ENCODE measurements at places on chromosomes 6 and 20.
A peak's percentile ranks its signal among the peaks of the same experiment; 100 is the strongest.

DNA sequence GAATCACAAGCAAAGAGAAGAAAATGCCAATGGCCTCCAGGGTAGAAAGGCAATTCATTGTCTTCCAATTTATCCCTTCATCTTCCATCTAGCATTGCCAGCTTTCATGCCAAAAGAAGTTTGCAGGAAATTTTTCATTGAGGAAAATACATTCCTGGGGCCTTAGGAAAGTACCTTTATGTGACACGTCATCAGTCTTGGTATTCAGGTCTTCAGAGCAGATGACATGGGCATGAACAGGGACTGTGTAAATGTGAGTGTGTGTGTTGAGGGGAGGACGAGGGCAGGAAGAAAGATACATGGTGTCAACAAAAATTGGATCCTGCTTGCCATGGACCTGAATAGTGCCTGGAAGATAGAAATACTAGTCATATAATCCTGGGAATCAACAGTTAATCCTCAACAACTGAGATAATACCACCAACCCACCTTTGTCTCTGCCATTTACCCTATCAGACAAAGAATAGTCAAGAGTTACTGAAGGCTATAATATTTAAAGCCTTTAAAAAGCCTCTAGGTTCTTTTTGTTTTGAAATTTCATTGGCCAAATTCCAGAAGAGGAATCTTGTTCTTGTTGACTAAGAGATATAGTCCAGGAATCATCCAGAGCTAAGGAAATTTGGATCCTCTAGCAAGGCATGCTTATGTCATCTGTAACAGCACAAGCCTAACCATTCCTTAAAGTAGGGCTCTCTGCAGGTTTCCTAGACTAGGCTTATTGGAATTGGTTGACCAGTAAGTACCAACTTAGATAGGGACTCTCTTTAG lies 405.8 kb upstream of the SASH1 start:
- H3K27me3 ChIP-seq: no peaks in the 10 kb centered on the region
- no peaks in the 10 kb centered on the region for H3K36me3 ChIP-seq
- no peak overlapping the region for H3K4me3 ChIP-seq
- H3K4me1 ChIP-seq: no peaks in the 10 kb centered on the region

DNA sequence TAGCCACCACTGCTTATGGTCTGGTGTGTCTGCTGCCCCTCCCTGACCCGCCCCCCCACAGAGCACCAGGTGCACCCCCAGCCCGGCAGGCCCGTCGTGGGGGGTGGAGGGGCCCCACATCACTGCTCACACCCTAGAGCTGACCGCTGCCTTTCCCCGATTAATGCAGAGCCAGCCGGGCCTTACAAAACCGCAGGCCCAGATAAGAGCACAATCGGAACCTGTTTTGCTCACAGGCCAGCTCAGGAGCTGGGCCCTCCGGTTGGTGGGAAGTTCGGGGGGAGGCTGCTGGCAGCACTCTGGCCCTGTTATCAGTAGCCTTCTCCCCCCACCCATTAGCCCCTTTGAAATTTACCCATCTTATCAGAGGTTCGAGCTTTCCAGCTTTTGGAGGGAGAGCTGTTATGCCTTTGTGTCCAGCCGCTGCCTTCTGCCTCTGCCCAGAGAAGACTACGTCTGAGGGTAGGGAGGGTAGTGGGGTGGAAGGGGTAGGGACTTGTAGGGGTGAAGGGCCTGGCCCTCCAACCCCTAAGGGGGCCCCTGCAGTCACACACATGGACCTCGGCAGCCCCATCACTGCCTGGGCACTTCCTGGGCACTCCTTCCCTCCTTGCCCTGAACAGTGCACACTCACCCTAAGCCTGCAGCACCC lies 6.9 kb upstream of the SPDEF start:
- H3K27me3 ChIP-seq: no peaks in the 10 kb centered on the region
- H3K27ac ChIP-seq: no peak overlapping the region
- no peak overlapping the region for H3K4me3 ChIP-seq
- no peaks in the 10 kb centered on the region for H3K36me3 ChIP-seq

DNA sequence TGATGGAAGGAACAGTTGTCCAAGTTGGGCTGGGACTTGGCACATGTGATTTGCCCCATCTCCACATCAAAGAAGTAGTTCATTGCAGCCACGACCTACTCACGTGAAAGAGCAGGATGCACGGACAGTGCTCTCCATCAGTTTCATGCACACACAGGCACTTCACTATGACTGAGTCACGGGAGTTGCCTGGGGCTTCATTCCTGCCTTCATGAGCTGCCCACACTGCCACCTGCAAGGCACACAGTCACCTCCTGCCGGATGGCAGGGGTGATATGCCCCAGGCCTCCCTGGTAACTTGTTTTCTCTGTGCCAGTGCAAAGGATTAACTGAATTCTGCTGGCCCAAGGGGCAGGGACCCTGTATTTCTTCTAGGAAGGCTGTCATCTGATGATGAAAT lies 22.8 kb downstream of the CST5 start:
- H3K27me3 ChIP-seq: no peaks in the 10 kb centered on the region
- no peak overlapping the region for H3K4me3 ChIP-seq
- no peak overlapping the region for H3K27ac ChIP-seq
- DNase-seq: no peak
- no peaks in the 10 kb centered on the region for H3K4me1 ChIP-seq
- H3K36me3 ChIP-seq: no peaks in the 10 kb centered on the region

GRCh38 chr20:1214838-1215261 lies 11.0 kb upstream of the RAD21L1 start:
- H3K36me3 ChIP-seq: no peaks in the 10 kb centered on the region
- no peak overlapping the region for H3K4me3 ChIP-seq
- peaks cover 3% of the 10 kb centered on the region for H3K27me3 ChIP-seq

- no peak for DNase-seq
- no peaks in the 10 kb centered on the region for H3K4me1 ChIP-seq
- H3K27ac ChIP-seq: no peak overlapping the region
Measured at GRCh38 chr20:38612751-38613515, 11.3 kb downstream of the ARHGAP40 start.

DNA sequence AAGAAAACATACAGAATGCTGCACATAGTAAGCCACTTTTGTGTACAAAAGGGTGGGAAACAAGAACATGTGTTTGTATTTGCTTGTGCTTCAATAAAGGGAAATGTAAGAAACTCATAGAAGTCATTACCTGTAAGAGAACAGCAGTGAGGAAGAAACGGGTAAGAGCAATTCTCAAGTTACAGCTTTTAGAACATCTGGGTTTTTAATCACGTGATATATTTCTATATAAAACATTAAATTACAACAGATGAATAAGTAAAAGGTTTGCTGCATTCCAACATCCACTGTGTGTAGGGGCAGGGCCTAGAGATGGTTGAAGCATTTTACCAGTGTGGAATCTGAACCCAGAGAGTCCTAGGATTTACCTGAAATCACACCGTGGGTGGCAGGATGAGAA lies 36.6 kb upstream of the FAM50B start:
- no peak overlapping the region for H3K27ac ChIP-seq
- H3K4me3 ChIP-seq: no peak overlapping the region
- H3K27me3 ChIP-seq: no peaks in the 10 kb centered on the region
- H3K4me1 ChIP-seq: peaks cover 12% of the 10 kb centered on the region

DNA sequence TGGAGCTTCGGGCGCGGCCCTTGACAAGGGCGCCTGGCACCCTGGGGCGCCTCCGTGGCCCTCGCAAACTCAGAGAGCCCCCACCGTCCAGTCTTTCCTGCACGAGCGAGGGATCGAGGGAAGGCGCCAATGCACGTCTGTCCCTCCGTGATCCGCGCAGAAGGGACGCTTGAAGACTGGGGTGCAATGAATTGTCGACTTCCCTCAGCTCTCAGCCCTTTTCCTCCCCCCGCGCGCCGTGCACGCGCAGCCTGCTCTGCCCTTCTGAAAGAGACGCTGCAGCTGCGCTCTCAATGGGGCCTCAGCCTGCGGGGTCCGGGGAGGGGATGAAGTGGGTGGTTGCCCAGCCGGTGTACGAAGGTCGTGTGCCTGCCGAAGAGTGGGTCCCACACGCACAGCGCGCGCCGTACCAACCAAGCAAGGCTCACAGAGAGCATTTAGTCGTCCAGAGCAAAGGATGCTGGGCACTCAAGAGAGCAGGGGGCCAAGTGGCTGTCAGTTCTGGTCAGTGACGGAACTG lies 5.5 kb upstream of the SOX4 start:
- peak; percentile 96 for DNase-seq
- H3K27me3 ChIP-seq: no peaks in the 10 kb centered on the region
- H3K36me3 ChIP-seq: no peaks in the 10 kb centered on the region
- H3K4me3 ChIP-seq: peak overlapping the region; percentile 91

- peaks cover 14% of the 10 kb centered on the region for H3K4me1 ChIP-seq
- H3K4me3 ChIP-seq: no peak overlapping the region
- DNase-seq: peak; percentile 26
- H3K27me3 ChIP-seq: no peaks in the 10 kb centered on the region
- H3K27ac ChIP-seq: peak overlapping the region; percentile 6
Measured at GRCh38 chr6:142702501-142703460, 242.2 kb downstream of the HIVEP2 start.

GRCh38 chr20:60009318-60009717 lies 51.1 kb downstream of the CDH26 start:
- no peak for DNase-seq
- no peaks in the 10 kb centered on the region for H3K36me3 ChIP-seq
- peaks cover 3% of the 10 kb centered on the region for H3K4me1 ChIP-seq
- no peak overlapping the region for H3K4me3 ChIP-seq

DNA sequence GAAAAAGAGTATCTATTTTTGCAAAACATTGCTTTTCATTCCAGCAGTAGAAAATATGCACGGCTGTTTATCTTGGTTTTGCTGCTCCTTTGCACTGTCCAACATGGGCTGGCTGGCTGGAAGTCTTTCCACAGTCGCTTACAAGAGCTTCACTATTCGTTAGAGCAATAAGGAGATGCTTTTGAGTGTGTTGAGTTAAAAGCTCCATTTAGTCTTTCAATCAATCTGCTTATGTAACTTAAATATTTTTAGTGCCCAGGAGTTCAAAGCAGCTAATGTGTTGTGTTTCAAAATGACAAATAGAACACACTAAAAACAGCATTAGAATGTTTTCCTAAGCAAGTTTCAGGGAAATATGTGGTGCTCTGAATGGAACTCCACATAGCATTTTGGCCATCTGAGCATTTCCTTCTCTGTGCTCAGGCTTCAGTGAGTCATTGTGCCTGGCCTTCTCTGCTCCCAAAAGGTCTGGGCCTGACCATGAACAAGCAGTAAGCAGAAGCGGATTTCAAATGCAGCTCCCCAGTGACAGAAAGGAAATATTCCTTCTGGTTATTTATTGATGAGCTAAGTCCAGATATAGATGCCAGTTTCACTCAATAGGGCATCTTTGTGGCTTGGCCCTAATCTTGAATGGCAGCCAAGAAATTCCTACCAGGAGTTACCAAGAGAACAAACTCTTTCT lies 580.3 kb downstream of the TENT5A start:
- DNase-seq: no peak
- no peaks in the 10 kb centered on the region for H3K36me3 ChIP-seq
- no peaks in the 10 kb centered on the region for H3K4me1 ChIP-seq
- no peaks in the 10 kb centered on the region for H3K27me3 ChIP-seq

DNA sequence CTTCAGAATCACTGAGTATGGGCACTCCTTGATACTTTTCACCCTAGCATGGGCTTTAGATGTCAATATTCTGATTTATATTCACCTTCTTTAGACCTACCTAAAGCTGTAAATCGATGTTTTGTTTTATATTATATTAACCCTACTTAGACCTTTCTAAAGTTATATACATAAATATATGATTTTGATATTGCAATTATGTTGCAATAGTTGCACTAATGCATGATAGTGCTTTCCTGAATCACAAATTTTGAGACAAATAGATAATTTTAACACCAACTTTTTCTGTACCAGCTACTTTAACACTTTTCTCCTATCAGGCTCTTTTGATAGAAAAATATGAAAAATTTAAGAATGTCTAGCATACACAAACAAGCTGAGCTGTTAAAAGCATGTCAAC lies 34.0 kb upstream of the JAG1 start:
- no peaks in the 10 kb centered on the region for H3K4me1 ChIP-seq
- no peaks in the 10 kb centered on the region for H3K36me3 ChIP-seq
- H3K27ac ChIP-seq: no peak overlapping the region
- H3K27me3 ChIP-seq: no peaks in the 10 kb centered on the region
- H3K4me3 ChIP-seq: no peak overlapping the region

DNA sequence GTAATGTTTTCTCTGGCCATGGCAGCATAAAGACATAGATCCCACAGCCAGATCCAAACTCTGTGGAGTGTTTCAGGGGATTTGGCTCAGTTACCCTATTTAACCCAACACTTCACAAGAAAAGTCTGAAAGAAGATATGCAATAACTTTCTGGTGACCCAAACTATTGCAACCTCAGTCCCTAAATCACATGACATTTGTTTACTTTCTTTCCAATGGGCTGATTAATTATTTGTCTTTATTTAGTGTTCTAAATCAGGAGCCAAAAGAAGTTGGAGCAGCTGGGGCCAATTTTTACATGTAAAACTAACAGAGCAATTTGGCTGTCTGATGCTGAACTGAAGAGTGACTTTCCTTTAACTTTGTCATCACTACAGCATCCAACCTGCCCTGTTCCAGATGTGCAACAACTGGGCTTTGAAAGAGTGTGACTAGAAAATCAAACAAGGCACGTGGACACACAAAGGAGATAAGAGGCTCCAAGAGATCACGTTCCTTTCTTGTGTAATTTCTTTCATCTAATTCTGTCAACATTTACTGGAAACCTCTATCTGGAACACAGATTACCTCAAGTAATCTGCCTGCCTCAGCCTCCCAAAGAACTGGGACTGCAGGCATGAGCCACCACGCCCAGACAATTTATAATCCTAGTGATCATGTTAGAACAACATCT lies 90.8 kb downstream of the TRMT11 start:
- H3K27ac ChIP-seq: no peak overlapping the region
- H3K4me1 ChIP-seq: no peaks in the 10 kb centered on the region
- no peaks in the 10 kb centered on the region for H3K27me3 ChIP-seq
- H3K4me3 ChIP-seq: no peak overlapping the region
- no peaks in the 10 kb centered on the region for H3K36me3 ChIP-seq

GRCh38 chr20:35394271-35394670 lies 17.5 kb downstream of the UQCC1 start:
- H3K4me1 ChIP-seq: no peaks in the 10 kb centered on the region
- peaks cover 2% of the 10 kb centered on the region for H3K36me3 ChIP-seq
- no peaks in the 10 kb centered on the region for H3K27me3 ChIP-seq
- H3K27ac ChIP-seq: no peak overlapping the region
- no peak for DNase-seq

GRCh38 chr6:153537422-153537821 lies 406.3 kb upstream of the RGS17 start:
- H3K27ac ChIP-seq: no peak overlapping the region
- no peaks in the 10 kb centered on the region for H3K36me3 ChIP-seq
- DNase-seq: no peak
- H3K27me3 ChIP-seq: no peaks in the 10 kb centered on the region

- peaks cover 6% of the 10 kb centered on the region for H3K36me3 ChIP-seq
- H3K4me3 ChIP-seq: no peak overlapping the region
- H3K27ac ChIP-seq: no peak overlapping the region
Measured at GRCh38 chr6:113936093-113936934, 34.6 kb downstream of the HDAC2 start.

DNA sequence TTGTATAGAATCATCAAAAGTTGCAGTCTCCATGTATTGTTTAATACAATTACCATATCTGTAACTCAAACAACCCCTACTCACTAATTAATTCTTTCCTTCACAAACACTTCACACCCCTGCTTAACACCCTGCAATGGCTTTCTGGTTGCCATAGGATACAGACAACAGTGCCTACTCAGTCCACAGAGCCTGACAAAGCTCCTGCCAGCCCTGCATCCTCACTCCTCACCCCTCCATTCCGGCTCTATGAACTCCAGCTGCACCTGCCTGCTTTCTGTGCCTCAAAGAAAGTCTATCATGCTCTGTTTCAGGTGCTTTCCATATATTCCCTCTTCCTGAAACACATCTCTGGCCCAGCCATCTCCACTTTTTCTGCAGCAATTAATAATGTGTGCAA lies 253.4 kb downstream of the HACE1 start:
- no peaks in the 10 kb centered on the region for H3K36me3 ChIP-seq
- H3K4me1 ChIP-seq: no peaks in the 10 kb centered on the region
- no peaks in the 10 kb centered on the region for H3K27me3 ChIP-seq
- H3K4me3 ChIP-seq: no peak overlapping the region

All from spinal cord (tissue), 10 donors.